ENCODE measurements at places on chromosomes 3 and 15. TPM values are rescaled to one million over a fixed set of nuclear protein-coding genes. Genes with fewer than 3 reads are reported as not detected.

- H3K4me1 ChIP-seq: peaks cover 35% of the 10 kb centered on the region
- H3K27ac ChIP-seq: peak overlapping the region; percentile 6
- H3K36me3 ChIP-seq: 0 out of 2 replicates have a peak, but pooled peaks cover 2% of the 10 kb centered on the region
- DNase-seq: no peak
- no peaks in the 10 kb centered on the region for H3K27me3 ChIP-seq
These were observed 17.3 kb downstream of the EHD4 start for GRCh38 chr15:41955100-41955499.

GRCh38 chr3:124935264-124935663 lies 713 bp upstream of the MUC13 start:
- DNase-seq: no peak
- no peak overlapping the region for H3K27ac ChIP-seq
- H3K4me1 ChIP-seq: no peaks in the 10 kb centered on the region
- H3K36me3 ChIP-seq: no peaks in the 10 kb centered on the region

- no peak for DNase-seq
- no peak overlapping the region for H3K4me3 ChIP-seq
- H3K4me1 ChIP-seq: peaks cover 13% of the 10 kb centered on the region
- no peak overlapping the region for H3K27ac ChIP-seq
These were observed 6.5 kb downstream of the TWF2 start for GRCh38 chr3:52232279-52233107.

- H3K27ac ChIP-seq: no peak overlapping the region
- DNase-seq: no peak
These were observed 22.4 kb downstream of the LIPC start for GRCh38 chr15:58453931-58454793.

- H3K27me3 ChIP-seq: peaks cover 55% of the 10 kb centered on the region
- H3K27ac ChIP-seq: no peak overlapping the region
- H3K36me3 ChIP-seq: no peaks in the 10 kb centered on the region
- DNase-seq: no peak
These were observed 475 bp downstream of the SPSB4 start for GRCh38 chr3:141051443-141052200.

DNA sequence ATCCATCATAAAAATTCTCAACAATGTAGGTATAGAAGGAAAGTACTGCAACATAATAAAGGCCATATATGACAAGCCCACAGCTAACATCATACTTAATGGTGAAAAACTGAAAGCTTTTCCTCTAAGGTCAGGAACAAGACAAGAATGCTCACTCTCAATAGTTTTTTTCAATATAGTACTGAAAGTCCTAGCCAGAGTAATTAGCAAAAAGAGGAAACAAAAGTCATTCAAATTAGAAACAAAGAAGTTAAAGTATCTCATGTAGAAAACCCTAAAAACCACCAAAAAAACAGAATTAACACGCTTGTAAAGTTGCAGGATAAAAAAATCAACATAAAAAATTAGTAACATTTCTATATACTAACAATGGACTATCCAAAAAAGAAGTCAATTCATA lies 61.8 kb downstream of the MYH15 start:
- H3K36me3 ChIP-seq: no peaks in the 10 kb centered on the region
- H3K4me3 ChIP-seq: no peak overlapping the region
- H3K27me3 ChIP-seq: no peaks in the 10 kb centered on the region

- no peaks in the 10 kb centered on the region for H3K27me3 ChIP-seq
- no peak for DNase-seq
- no peak overlapping the region for H3K27ac ChIP-seq
- H3K4me3 ChIP-seq: no peak overlapping the region
These were observed 165.0 kb downstream of the PDZRN3 start for GRCh38 chr3:73459711-73460110.

GRCh38 chr3:155697542-155697941 lies 47.3 kb downstream of the PLCH1 start:
- H3K36me3 ChIP-seq: no peaks in the 10 kb centered on the region
- no peak overlapping the region for H3K4me3 ChIP-seq
- no peaks in the 10 kb centered on the region for H3K4me1 ChIP-seq
- H3K27me3 ChIP-seq: peaks cover 13% of the 10 kb centered on the region

GRCh38 chr15:100889385-100890050 lies 9.9 kb downstream of the ALDH1A3 start:
- H3K27ac ChIP-seq: no peak overlapping the region
- H3K4me1 ChIP-seq: no peaks in the 10 kb centered on the region
- H3K4me3 ChIP-seq: no peak overlapping the region
- no peaks in the 10 kb centered on the region for H3K27me3 ChIP-seq
- DNase-seq: no peak

GRCh38 chr3:40961104-40961857 lies 238.0 kb upstream of the CTNNB1 start:
- H3K36me3 ChIP-seq: no peaks in the 10 kb centered on the region
- H3K27ac ChIP-seq: no peak overlapping the region
- no peaks in the 10 kb centered on the region for H3K4me1 ChIP-seq
- H3K27me3 ChIP-seq: no peaks in the 10 kb centered on the region
- H3K4me3 ChIP-seq: no peak overlapping the region

GRCh38 chr3:61530355-61530754 lies 31.0 kb upstream of the PTPRG start:
- no peak for DNase-seq
- no peaks in the 10 kb centered on the region for H3K36me3 ChIP-seq
- no peaks in the 10 kb centered on the region for H3K27me3 ChIP-seq
- no peak overlapping the region for H3K27ac ChIP-seq
- no peaks in the 10 kb centered on the region for H3K4me1 ChIP-seq
- H3K4me3 ChIP-seq: no peak overlapping the region

GRCh38 chr3:6709178-6709577 lies 151.7 kb upstream of the GRM7 start:
- H3K4me3 ChIP-seq: no peak overlapping the region
- no peaks in the 10 kb centered on the region for H3K36me3 ChIP-seq
- no peak for DNase-seq
- H3K4me1 ChIP-seq: no peaks in the 10 kb centered on the region
- no peaks in the 10 kb centered on the region for H3K27me3 ChIP-seq

DLEC1 gene
- total RNA-seq: not detected

DIS3L gene
- total RNA-seq: 31.1 TPM

NANOGP8 gene
- total RNA-seq: not detected

Data from Panc1 (cell line).